ENCODE measurements at places on chromosomes 5 and 9.

GRCh38 chr9:37119360-37119759 lies 1.0 kb upstream of the ZCCHC7 start:
- DNase-seq = no peak

DNA sequence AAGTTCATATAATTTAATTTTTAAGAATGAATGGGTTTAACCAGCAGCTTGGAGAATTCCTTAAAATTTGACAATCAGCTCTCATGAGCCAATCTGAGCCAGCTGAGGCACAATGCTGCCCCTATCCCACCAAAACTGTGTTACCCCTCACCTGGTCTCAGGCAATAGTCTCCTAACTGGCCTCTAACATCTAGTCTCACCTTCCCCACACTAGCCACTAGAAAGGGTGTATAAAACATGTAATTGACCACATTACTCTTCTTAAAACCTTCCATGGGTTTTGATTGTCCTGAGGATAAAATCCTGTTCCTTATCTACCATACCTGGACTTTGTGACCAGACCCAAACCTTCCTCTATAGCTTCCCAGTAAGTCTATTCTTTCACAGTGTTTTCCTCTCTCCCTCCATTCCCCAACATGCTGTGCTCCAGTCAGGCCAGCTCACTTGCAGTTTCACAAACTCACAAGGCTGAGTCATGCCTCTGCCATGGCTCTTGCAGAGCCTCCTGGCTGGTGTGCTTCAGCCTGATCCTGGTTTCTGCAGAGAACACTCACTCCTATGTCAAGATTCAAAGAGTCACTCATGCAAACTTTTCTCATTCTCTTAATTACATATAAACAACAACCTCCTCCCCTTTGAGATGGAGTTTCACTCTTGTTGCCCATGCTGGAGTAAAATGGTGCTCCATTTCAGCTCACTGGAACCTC lies 16.0 kb upstream of the ZCCHC7 start:
- DNase-seq = no peak

- DNase-seq = no peak
Observed at GRCh38 chr5:52693280-52693679, 94.4 kb upstream of the ITGA1 start.

- no peak for DNase-seq
Observed at GRCh38 chr5:11007269-11007870, 246.3 kb upstream of the DAP start.

DNA sequence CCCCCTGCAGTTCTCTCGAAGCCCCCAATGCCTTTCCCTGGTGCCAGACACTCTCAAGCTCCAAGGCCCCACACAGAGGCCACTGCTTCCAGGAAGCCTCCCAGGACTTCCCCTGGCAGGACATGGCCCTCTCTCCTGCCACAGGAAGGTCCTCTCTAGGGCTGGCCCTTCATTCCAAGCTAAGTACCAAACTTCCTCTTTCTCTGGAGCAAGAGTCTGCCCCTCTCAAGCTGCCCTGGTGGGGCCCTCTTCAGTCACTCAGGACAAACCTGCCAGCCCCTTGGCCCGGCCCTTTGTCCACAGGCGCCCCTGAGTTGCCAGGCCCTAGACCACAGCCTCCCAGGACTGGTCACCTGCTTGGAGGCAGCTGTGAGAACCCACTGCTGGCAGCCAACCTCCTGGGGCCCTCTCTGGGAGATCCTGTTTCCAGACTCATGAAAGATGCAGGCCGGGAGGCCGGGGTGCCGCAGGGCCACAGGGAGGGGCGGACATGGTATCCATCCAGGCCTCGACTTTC lies 6.6 kb downstream of the NINJ1 start:
- DNase-seq = no peak

DNA sequence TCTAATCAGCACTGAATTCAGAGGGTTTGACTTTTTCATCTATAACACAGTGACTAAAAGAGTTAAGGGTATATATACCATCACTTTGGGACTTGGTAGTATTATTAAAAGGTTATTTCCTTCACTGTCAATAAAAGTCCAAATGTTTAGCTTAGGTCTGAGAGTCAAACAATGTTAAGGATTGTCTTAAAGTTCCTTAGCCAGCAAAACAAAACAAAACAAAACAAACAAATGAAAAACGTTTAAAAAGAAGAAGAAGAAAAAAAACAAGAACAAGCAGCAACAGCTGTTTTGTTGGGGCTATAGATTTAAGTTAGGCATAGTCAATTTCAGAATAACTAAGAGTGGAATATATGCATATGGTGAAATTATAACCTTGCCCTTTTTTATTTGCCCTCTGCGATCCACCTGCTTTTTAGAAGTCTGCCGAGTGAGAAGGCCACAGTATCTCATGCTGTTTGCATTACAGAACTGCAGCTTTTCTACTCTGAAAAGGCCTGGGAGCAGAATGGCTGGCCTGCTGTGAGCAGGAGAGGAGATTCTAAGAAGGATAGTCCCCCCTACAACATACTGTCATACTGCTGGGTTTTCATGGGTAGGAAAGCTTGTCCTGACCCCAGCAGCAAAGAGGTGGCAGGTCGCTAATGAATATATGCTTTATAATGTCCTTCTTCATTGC lies 141.7 kb downstream of the NTRK2 start:
- no peak for DNase-seq

DNA sequence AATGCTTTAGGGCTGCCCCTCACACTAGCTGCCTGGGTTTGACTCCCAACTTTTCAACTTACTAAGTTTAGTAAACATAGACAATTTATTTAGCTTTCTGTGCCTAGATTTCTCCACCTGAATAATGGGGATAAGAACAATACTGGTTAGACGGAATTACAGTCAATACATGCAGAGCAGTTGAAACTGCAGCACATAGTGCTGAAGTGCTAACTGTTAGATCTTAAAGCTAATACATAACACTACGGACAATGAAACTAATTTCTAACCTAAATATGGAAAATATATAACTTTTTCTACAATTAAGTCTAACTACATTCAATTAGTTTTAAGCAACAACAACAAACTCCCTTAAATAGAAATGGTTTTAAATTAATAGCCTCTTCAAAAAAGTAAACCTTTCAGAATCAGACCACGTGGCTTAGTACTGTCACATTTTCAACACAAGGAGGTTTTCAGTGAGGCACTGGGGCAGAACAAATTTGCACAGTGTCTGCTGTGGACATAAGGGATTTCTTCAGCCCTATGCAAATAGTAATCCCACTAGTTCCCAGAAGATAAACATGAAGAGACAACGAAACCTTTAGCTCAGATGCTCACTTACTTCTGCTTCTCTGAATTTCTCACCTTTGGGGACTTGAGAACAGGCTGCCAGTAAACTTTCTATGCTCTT lies 293.4 kb downstream of the EDIL3 start:
- no peak for DNase-seq

- no peak for DNase-seq
Observed at GRCh38 chr5:74316064-74316603, 324.4 kb downstream of the ENC1 start.

DNA sequence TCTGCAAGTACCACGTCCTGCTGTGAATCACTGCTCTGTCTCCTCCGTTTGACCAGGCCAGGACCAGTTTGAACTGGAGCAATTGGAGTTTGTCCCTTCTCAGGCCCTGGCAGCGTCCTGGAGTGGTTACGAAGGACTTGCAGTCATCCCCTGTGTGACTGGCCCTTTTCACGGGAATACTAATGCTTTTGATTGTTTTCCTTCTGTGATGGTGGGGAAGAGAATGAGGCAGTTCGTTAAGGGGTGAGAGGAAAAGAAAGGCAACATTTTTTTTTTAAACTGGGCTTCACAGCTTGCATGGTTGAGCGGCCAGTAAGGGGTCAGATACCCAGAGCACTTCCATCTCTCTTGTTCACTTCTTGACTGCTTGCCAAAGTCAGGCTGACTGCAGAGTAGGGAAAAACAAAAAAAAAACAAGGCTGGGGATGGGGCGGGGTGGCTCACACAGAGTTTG lies 153.5 kb upstream of the STK32A start:
- no peak for DNase-seq

DNA sequence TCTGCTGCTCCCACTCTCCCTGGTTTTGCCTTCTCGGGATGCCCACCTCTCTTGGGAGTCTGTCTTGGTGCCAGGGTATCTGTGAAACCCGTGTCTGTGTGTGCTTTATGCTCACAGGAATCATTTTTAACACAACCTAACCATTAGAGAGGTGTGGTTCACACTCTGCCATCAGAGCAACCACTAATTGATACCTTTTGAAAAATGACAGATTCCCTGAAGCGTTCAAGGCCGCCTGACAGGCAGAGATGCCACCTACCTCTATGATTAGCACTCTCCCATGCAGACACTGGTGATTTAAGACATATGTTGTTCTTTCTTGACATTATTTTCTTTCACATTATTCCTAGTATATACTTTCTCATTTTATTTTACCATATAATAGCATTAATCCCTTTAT lies 207.3 kb upstream of the SGCD start:
- DNase-seq = no peak

DNA sequence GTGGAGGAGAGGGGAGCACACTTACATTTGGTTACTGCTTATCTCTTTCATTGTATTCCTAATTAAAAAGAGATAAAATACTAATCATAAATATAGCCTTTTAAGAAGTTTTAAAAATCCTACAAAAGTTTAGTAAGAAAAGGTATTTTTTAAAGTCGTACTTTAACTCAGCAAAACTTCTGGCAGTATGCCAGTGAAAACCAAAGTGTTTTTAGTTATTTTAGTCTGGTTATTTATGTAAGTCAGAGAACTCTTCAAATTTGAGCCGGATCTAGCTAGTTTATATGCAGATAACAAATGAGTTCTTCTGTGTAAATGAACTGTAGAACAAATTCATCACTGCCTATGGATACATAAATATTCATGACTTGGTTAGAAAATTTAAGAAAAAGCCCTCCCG lies 36.5 kb upstream of the ANKDD1B start:
- DNase-seq = no peak

DNA sequence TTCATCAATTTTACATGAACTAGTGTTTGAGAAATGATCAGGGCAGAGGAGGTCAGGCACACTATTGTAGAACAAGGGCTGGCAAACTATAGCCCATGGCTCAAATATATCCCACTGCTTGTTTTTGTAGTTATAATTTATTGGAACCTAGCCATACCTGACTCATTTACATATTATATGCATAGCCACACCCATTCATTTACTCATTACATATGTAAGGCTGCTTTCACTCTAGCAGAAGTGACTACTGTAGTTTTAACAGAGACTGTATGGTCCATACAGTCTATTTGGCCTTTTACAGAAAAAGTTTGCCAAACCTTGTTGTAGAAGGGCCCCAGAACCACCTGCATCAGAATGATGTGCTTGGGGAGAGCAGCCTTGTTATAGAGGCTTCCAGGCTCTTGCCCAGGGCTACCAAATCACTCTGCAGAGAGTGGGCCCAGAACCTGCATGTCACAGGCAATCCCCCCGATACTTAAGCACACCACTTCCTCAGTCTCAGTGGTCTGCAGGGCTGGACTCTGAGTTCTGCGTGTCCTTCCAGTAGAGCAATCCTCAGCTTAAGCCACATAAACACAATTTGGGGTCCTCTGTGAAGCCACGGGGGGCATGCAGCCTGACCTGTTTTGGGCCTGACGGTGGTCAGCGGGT lies 6.7 kb downstream of the ANKS6 start:
- DNase-seq = no peak

GRCh38 chr5:146794326-146795029 lies 84.1 kb downstream of the PPP2R2B start:
- DNase-seq = no peak

DNA sequence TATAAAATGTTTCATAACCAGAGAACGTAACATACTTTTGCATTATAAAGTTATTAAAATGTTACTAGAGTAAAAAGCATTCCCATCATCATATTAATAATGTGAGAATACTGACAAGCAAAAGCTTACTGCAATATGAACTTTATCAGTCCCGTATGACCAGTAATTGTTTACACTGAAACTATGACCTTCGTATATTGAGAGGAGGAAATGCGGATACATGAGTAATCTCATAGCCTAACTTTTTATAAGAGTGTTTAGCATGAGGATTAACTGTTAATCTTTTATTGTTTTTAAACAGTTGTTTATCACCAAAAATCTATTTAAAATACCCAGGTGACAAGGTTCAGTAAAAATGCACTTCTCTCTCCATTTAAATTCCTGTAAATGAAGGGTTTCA lies 272.4 kb downstream of the SLF1 start:
- no peak for DNase-seq

DNA sequence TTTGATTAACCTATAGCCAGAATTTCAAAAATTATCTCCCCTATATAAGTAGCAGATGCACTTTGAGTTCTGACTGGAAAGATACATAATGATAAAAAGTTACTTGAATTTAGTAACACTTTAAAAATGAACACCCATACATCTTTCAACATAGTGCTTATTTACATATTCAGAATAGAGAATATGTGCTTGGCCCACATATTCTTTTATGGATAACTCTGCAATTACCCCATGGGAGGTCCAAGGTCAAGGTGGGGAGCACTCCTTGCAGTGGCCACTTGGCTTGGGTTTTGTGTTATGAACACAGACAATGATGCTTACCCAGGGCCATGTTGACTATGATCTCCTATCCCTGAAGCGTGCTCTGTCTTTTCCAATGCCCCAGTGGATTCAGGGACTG lies 169.3 kb downstream of the CDC42SE2 start:
- no peak for DNase-seq

DNA sequence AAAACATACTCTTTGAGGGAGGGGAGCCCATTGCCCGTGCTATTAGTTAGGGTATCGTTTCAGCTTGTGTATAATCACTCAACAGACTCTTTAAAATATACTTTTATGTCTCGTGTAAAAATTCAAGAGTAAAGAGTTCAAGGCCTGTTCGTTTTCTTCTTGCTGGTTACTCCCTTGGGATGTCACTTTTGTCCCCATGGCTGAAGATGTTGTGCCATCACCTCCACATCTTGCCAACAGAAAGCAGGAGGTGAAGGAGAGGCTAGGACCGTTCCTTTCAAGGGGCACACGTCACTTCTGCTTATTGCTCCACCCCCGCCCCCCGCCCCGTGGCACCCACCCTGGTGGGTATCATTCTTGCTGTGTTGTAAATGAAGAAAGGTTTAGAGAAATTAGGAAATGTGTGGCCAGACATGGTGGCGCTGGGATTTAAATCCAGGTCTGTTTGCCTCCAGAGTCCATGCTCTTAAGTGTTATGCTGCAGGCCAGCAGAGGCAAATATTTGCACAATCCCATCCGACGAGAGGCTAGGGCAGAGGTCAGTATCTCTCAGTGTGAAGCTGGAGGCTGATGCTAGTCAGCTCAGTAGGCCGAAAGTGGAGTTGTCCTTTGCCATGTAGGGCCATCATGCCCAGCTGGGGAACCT lies 3.0 kb downstream of the MLANA start:
- DNase-seq = no peak

- DNase-seq = no peak
Observed at GRCh38 chr9:22138956-22139660, 130.0 kb upstream of the CDKN2B start.

- DNase-seq = no peak
Observed at GRCh38 chr9:70297141-70297540, 38.4 kb downstream of the SMC5 start.

- no peak for DNase-seq
Observed at GRCh38 chr5:13250464-13251291, 693.8 kb downstream of the DNAH5 start.
